Activated CD4-positive, alpha-beta memory T cell treated with anti-CD3 and anti-CD28 coated beads for 36 hours (primary cell): ENCODE measurements at places on chromosomes 2 and 18. TPM values are rescaled to one million over a fixed set of nuclear protein-coding genes. Genes with fewer than 3 reads are reported as not detected.
A peak's percentile ranks its signal among the peaks of the same experiment; 100 is the strongest.

- no peaks in the 10 kb centered on the region for H3K27me3 ChIP-seq
- peaks cover 26% of the 10 kb centered on the region for H3K36me3 ChIP-seq
- no peak overlapping the region for H3K27ac ChIP-seq
- no peak for DNase-seq
Observed at GRCh38 chr18:63141778-63142176, 177.8 kb downstream of the BCL2 start.

GRCh38 chr2:115649731-115650130, 1207.3 kb downstream of the DPP10 start:
- no peaks in the 10 kb centered on the region for H3K36me3 ChIP-seq
- no peaks in the 10 kb centered on the region for H3K27me3 ChIP-seq
- H3K4me3 ChIP-seq = no peak overlapping the region
- no peak overlapping the region for H3K27ac ChIP-seq
- DNase-seq = no peak

- no peak for DNase-seq
- no peaks in the 10 kb centered on the region for H3K4me1 ChIP-seq
- no peak overlapping the region for H3K4me3 ChIP-seq
- H3K27me3 ChIP-seq = no peaks in the 10 kb centered on the region
Observed at GRCh38 chr18:2258954-2259353, 312.4 kb downstream of the METTL4 start.

- no peaks in the 10 kb centered on the region for H3K4me1 ChIP-seq
- H3K27ac ChIP-seq = no peak overlapping the region
- no peaks in the 10 kb centered on the region for H3K36me3 ChIP-seq
- no peaks in the 10 kb centered on the region for H3K27me3 ChIP-seq
Observed at GRCh38 chr2:13539296-13539695, 822.6 kb downstream of the TRIB2 start.

ELOA2 gene
- not detected for total RNA-seq

PPP3R1 gene
- total RNA-seq = 76.2 TPM

LGALSL gene
- 1.5 TPM for total RNA-seq

- H3K4me3 ChIP-seq = no peak overlapping the region
- peaks cover 5% of the 10 kb centered on the region for H3K27me3 ChIP-seq
- H3K27ac ChIP-seq = no peak overlapping the region
- peak; percentile 12 for DNase-seq
- no peaks in the 10 kb centered on the region for H3K4me1 ChIP-seq
- H3K36me3 ChIP-seq = no peaks in the 10 kb centered on the region
Observed at GRCh38 chr2:41698678-41699422, 349.0 kb upstream of the PKDCC start.

C1GALT1C1L gene
- total RNA-seq = not detected

GNAL gene
- not detected for total RNA-seq

HOXD3 gene
- total RNA-seq = not detected

DNER gene
- total RNA-seq = not detected

DNA sequence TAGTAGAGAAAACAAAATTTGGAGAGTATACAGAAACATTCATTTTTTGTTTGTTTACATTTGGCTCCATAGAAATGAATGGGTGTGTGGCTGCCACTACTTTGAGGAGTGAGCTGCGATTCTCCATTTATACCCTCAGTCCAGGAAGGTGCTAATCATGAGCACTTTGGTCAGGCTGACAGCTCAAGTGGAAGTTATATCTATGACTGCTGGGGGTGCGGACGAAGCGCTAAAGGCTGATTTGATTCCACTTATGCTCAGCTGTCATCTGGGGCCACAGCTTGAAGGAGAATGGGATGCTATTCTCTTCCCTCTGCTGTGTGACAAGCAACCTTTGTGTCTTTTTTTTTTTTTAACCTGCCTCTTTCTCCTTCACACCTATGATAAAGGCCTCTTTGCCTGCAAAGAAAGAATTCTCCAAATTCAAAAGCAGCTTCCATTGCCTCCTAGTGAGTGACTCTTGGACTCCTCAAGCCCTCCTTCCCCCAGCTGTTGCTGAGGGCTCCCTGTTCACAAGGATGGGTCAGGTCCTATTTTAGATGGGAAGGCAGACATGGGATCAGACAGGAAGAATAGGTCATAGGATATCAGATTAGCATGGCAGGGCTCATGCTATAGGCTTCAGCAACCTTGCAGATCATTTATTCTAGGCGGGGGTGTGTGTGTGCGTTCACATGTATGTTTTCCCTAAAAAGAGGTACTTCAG, 201.6 kb downstream of the SETBP1 start:
- no peak for DNase-seq
- peaks cover 8% of the 10 kb centered on the region for H3K4me1 ChIP-seq
- H3K36me3 ChIP-seq = no peaks in the 10 kb centered on the region
- no peak overlapping the region for H3K27ac ChIP-seq
- H3K4me3 ChIP-seq = no peak overlapping the region

DNA sequence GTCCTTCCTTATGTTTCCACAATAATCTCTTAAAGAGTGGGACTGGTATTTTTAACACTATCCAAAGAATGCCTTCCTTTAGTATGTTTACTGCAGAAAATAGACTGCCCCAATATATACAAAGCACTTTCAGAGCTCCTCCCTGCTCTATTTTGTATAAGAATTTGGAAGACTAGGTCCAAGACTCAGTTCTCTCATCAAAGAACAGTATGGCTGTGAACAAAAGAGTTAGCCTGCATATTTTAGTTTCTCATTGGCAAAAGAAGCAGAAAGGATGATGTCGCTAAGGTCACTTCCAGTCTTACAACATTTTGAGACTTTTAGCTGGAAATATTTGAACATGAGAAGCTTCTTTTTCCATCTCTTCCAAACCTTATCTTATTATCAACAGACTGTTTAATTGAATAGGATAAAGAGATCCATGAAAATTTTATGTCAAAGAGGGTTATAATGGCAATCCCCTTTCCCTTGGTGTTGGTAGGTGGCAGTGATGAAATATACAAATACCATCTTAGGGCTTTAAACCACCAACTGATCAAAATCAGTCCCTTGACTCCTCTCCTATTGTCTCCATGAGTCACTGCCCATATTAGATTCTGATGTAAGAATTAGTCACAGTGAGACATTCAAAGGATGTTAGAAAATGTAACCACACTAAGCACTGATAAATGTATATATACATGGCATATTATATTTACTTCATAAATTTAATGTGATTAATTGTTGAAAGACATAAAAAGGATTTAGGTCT, 266.9 kb upstream of the DSEL start:
- no peak for DNase-seq
- H3K27ac ChIP-seq = no peak overlapping the region
- no peaks in the 10 kb centered on the region for H3K27me3 ChIP-seq
- no peak overlapping the region for H3K4me3 ChIP-seq

DNA sequence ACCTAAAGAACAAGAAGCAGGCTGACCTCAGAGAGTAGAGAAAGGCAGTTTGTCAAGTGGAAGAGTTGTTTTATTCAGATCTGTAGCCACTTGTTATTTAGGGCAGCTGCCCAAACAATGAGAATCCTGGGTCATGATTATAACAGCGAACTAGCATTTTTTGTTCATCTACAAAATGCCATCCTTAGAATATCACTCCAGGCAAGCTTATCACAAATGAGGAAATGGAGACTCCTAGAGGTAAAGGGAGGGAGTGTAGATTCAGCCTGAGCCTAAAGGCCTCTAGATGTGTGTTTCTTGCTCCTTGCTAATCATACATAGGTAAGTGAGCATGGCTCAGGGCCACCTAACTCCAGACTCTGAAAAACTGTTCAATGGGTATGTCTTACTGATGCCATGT, 126.1 kb downstream of the HNMT start:
- no peaks in the 10 kb centered on the region for H3K36me3 ChIP-seq
- H3K27me3 ChIP-seq = no peaks in the 10 kb centered on the region
- no peak overlapping the region for H3K4me3 ChIP-seq
- DNase-seq = no peak
- H3K4me1 ChIP-seq = no peaks in the 10 kb centered on the region

- H3K36me3 ChIP-seq = no peaks in the 10 kb centered on the region
- no peaks in the 10 kb centered on the region for H3K4me1 ChIP-seq
- no peak overlapping the region for H3K27ac ChIP-seq
- no peak for DNase-seq
- H3K27me3 ChIP-seq = no peaks in the 10 kb centered on the region
Observed at GRCh38 chr18:24778810-24779418, 318.5 kb downstream of the HRH4 start.

DNA sequence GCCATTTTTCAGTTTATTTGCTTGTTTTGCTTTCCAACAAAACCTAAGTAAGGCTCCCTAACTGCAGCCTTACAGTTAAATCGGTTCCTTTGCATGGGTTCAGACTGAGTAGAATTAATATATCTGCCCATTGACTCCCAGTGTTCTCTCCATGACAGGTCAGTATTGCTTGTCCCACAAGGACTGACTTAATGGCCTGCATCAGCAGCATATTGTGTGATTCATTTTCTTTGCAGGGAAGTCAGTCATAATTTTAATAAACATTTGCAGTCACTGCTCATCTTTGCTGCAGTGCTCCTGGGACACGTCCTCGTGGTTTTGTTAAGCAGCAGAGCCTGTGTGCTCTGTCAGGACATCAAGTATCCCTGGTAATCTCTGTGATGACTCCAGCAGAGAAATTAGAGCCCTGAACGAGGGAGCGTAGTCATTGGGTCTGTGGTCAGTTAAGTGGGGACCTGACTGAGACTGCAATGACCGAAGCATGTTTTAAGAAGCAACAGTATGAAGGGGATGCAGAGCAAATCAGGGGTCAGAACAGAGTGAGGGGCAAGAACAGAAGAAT, 93.3 kb downstream of the CDH20 start:
- H3K27ac ChIP-seq = no peak overlapping the region
- H3K4me1 ChIP-seq = no peaks in the 10 kb centered on the region
- H3K36me3 ChIP-seq = no peaks in the 10 kb centered on the region
- H3K27me3 ChIP-seq = no peaks in the 10 kb centered on the region

RPS27A gene
- total RNA-seq = 1,372 TPM

DNA sequence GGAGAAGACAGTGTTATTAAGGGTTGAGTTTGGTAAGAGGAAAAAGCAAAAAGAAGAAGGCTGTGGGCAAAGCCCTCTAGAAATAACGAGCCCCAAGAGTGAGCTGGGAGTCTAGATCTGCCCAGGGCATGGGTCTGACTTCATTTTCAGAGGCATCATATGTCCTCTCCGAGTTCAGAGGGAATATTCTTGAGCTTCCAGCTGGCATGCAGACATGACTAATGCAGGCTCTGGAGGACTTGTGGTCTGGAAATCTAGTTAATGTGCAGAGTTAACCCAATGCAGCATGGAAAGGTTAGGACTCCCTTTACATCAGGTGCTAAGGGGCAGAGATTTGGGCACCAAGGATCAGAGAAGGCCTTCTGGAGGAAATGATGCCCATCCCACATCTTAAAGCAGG, 7.3 kb downstream of the ACMSD start:
- H3K4me1 ChIP-seq = no peaks in the 10 kb centered on the region
- no peak for DNase-seq
- H3K4me3 ChIP-seq = no peak overlapping the region

DNA sequence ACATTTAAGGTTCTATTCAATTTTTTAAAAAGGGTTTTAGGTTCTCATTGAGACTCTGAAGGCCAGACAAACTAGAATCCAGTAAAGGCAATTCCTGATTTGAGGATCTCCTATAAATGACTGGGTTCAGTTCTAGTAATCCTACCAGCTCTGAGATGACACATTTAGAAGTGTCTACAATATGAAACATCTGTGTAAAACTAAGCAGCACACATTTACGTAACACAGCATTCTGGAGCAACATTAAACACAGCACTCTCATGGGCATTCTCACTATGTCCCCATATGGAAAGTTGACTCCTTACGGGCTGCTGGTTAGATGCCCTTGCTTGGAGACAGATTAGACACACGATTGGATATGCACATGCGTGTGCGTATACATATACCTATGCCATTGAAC, 114.4 kb downstream of the ZNF385B start:
- H3K4me1 ChIP-seq = no peaks in the 10 kb centered on the region
- H3K36me3 ChIP-seq = no peaks in the 10 kb centered on the region
- no peaks in the 10 kb centered on the region for H3K27me3 ChIP-seq
- H3K4me3 ChIP-seq = no peak overlapping the region

DNA sequence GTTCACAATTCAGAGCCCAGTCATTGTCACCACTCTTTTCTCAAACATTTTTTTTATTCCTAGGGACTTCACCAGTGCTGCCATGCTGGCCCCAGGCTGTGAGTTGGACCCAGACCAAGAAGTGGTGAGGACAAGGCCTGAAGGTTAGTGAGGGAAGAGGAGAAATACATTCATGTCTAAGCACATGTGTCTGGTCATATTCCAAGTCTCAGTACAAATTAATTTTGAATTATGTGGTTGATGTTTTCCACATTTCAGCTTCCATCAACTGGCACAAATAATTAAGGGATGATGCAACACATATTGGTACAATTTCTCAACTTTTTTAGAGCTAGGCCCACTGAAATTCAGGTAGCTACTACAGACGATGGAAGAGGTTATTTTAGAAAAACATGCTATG, 106.6 kb upstream of the UPP2 start:
- H3K27me3 ChIP-seq = no peaks in the 10 kb centered on the region
- no peak overlapping the region for H3K27ac ChIP-seq
- H3K4me3 ChIP-seq = no peak overlapping the region

CCDC74B gene
- total RNA-seq = 3.2 TPM

GRCh38 chr18:66342577-66342976, 261.3 kb downstream of the CDH19 start:
- H3K4me1 ChIP-seq = no peaks in the 10 kb centered on the region
- no peak overlapping the region for H3K27ac ChIP-seq
- no peaks in the 10 kb centered on the region for H3K36me3 ChIP-seq
- no peak for DNase-seq

TLX2 gene
- total RNA-seq = 0.52 TPM

CAPN14 gene
- 0.39 TPM for total RNA-seq

AQP12A gene
- total RNA-seq = not detected

GRCh38 chr2:80326861-80327260, 22.3 kb upstream of the LRRTM1 start:
- no peak overlapping the region for H3K27ac ChIP-seq
- no peaks in the 10 kb centered on the region for H3K27me3 ChIP-seq
- DNase-seq = no peak
- H3K4me1 ChIP-seq = no peaks in the 10 kb centered on the region
- H3K36me3 ChIP-seq = no peaks in the 10 kb centered on the region

DNA sequence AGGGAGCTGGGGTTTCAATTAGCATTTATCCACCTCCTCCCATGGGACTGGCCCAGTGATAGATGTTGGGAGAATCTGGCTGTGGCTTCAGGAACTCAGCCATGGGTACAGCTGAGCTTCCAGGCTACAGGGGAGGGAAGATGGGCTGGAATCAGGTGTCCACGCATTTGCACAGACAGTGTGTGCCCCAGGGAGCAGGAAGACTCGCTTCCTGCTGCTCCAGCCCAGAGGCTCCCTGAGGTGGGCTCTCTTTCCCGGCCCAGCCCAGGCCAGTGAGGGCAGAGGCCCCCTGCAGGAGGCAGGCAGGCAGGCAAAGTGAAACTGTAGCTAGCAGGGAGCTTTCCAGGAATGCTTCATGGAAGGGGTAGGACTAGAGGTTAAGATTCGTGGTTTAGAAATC, 28.7 kb downstream of the DYSF start:
- no peaks in the 10 kb centered on the region for H3K4me1 ChIP-seq
- H3K36me3 ChIP-seq = no peaks in the 10 kb centered on the region
- no peak overlapping the region for H3K27ac ChIP-seq
- H3K27me3 ChIP-seq = peaks cover 1% of the 10 kb centered on the region

DNA sequence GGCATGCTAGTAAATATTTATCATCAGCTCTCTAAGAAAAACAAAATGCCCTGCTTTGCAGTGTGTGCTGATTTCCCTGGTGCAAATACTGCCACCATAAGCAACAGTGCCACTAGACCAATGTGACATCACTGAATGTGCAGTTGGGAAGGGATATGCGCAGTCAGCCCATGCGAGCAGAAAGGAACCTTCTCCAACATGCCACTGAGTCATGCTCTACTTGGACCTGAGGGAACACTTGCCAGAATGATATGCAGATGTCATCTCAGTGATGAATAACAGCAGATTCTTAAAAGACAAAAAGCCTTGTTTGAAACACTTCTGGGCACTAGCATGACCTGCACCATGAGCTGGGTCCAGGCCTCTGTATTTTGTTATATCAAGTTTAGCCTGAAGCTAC, 55.3 kb upstream of the REL start:
- peaks cover 3% of the 10 kb centered on the region for H3K27me3 ChIP-seq
- no peak overlapping the region for H3K27ac ChIP-seq

ECEL1 gene
- total RNA-seq = not detected
